CD4-positive, alpha-beta T cell treated with Interleukin-6 at 100 ng/mL for 8 hours (primary cell): ENCODE measurements at places on chromosomes 13 and 19.
A peak's percentile ranks its signal among the peaks of the same experiment; 100 is the strongest.

- DNase-seq, result no peak
Observed at GRCh38 chr19:16232568-16232967, 34.9 kb downstream of the AP1M1 start.

GRCh38 chr13:68522184-68522583, 1292.0 kb upstream of the PCDH9 start:
- DNase-seq, result no peak

DNA sequence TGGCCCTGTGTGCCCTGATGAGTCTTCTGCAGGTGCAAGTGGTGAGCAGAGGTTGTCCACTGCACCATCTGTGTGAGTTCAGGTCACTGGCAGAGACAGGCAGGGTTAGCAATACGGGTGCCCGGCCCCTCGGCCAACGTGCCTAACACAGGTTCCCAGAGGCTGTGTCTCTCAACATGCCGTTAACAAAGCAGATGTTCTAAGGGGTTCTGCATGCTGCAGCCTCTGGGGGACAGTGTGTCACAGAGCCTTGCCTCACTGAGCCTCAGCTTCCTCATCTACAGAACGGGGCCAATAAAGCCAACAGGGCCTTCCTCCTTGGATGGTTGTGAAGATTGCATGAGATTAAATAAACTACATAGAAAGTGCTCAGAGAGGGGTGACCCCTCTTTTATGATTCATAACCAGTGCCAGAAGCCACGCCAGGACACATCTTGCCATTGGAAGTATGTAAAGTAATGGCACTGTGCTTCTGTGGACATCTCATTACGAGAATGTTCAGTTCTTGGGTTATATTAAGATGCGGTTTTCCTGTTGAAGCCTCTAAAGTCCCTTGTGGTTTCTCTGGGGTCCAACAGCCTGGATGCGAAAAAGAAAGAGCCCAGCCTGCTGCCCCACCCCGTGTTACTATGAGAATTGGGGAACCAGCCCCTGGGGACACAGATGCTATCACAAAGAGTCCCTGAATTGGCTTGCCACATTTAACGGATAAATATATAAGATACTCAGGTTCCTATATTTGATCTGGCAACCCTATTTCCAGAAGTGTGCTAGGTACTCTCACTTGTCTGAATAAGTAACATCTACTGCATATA, 11.2 kb upstream of the ARHGEF18 start:
- DNase-seq, result peak; percentile 17

- no peak for DNase-seq
Observed at GRCh38 chr13:92838786-92839185, 387.8 kb upstream of the GPC6 start.

DNA sequence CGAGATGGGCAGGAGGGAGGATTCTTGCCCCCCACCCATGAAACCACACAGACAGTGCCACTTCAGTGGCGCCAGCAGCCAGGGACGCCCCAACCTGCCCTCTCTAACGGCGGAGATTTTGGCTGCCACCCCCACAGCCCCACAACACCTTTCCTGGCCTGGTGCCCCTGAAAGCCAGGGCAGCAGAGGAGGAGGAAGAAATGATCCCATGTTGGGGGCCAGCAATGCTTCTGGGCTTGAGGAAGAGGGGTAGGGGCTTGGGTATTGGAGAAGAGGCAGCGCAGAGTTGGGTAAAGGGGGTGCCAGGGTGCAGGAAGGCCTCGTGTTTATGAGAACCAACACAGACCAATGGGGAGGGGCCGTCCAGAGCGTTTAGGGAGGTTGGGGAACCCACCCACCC, 1.7 kb downstream of the MLLT1 start:
- DNase-seq, result no peak

DNA sequence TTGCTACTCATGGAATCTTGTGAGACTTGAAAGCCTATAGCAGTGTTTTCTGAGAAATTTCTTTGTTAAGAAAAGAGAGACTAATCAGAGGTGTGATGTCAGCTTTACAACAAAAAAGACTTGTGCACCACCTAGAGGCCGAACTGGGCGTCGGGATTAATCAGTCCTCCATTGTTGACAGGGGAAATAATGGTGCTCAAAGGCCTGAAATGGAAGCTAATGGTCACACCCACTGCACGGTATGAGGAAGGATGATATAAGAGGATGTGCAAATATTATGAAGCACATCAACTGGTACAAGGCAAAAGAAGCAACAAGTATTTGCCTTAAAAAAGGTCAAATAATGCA, 480.2 kb upstream of the MIR17HG start:
- DNase-seq, result no peak

DNA sequence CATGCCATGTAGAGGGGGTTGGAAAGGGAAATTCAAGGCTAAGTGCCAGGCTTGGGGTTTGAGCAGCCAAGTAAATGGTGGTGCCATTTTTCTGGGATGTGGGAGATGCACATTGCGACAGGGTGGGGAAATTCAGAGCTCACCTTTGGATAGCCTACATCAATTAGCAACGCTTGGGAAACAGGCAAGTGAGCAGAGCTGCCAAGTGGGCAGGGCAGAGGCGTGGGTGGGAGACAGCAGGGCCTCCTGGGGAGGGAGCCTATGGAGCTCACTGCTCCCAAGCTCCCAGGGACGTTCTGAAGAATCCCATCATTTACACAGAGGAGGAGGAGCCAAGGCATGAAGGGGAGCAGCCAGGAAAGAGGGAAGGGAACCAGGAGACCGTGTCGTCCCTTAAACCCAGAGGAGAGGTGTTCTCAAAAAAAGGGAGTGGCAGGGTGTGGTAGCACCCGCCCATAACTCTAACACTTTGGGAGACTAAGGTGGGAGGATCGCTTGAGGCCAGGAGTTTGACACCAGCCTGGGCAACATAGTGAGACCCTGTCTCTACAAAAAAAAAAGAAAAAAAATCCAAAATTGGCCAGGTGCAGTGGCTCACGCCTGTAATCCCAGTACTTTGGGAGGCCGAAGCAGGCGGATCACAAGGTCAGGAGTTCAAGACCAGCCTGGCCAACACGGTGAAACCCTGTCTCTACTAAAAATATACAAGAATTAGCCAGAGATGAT, 11.5 kb upstream of the CCNE1 start:
- DNase-seq, result no peak

GRCh38 chr19:954272-954671, 28.4 kb downstream of the ARID3A start:
- no peak for DNase-seq

- no peak for DNase-seq
Observed at GRCh38 chr19:1163283-1163933, 10.7 kb downstream of the SBNO2 start.

DNA sequence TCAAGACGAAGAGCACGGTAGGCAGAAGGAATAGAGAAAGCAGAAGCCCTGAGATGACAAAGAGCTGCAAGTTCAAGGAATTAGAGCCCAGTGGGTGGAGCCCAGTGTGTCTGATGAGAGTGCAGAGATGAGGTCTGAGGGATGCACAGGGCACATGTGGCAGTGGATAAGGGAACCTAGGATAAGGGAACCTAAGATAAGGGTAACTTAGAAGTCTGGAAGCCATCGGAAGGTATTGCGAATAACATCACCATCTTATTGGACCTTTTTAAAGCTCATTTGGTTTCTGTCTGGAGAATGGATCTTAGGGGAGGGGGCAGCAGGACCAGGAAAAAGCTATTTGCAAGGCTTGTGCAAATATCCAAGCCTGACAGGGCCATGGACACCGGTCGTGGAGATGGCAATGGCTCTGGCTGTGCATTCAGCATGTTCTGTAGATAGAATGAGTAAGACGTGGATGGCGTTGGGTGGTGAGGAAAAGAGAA, 1.3 kb downstream of the FPR3 start:
- no peak for DNase-seq

DNA sequence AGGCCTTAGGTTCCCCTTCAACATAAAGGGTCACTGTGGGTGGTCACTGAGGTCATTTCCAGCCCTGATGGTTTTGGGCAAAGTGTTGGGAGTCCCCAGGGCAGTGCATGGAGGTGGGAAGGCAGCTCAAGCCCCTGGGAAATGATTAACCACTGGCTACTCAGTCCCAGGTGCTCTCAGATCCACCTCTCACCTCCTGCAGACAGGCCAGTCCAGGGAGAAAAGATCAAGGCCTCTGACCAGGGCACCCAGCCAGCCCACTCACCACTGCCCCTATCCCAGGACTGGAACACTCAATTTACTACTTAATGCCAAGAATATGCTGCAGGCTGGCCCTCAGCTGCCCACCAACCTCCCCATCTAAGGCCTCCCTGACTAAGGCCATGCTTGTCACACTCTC, 1307.9 kb downstream of the UQCRFS1 start:
- DNase-seq, result no peak

DNA sequence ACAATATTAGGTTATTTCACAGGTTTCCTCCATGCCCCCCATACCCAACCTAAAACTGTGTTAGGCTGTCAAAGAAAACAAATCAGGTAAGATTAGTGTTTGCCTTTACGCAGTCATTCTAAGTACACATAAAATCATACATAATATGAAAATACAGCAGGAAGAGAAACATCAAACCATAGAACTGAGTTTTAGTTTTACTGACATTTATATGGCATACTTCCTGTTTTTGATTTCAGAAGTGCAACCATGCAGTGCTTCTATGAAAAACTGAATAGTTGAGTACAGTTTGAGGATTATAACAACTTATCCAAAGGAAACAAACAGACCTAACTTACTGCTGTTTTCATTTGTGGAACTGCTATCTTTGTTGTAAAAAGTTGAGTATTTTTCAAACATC, 91.3 kb downstream of the KCNRG start:
- DNase-seq, result no peak

GRCh38 chr13:73195091-73195490, 136.3 kb downstream of the KLF5 start:
- no peak for DNase-seq

- peak; percentile 62 for DNase-seq
Observed at GRCh38 chr19:44845612-44846454, at the start of gene NECTIN2. Gene NECTIN2 (plus strand): TSS chr19:44846297. CDS start chr19:44846526, 229 bp downstream.

DNA sequence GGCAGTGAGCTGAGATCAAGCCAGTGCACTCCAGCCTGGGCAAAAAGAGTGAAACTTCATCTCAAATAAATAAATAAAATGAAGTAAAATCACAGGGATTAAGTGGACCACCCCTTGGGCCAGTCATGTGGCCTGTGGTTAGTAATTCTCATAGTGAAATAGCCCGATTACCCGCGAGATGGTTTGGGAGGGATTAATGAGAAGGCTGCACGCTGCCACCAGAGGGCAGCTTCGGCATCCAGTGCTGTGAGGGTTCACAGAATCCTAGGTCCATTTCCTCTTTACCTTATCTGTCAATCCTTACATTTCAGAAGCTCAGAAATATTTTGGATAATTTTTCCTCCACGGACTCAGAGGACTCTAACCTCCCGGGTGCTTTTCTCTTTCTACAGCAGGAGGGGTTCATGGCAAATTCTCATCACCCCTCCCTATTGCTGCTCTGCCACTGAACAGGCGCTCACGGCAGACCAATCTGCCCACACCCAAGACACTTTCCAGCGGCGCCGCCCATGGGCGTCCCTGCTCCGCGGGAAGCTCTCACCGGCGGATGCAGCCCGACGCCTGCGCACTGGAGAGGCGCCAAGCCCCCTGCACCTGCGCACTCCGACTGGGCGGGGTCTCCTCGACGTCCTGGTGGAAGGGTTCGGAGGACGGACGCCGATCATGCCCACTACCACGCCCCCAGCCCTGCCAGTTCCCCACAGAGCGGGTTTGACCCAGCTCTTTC, 11.0 kb downstream of the ZNF835 start:
- no peak for DNase-seq

GRCh38 chr13:102839462-102839861, 6.4 kb upstream of the ERCC5 start:
- DNase-seq, result no peak

DNA sequence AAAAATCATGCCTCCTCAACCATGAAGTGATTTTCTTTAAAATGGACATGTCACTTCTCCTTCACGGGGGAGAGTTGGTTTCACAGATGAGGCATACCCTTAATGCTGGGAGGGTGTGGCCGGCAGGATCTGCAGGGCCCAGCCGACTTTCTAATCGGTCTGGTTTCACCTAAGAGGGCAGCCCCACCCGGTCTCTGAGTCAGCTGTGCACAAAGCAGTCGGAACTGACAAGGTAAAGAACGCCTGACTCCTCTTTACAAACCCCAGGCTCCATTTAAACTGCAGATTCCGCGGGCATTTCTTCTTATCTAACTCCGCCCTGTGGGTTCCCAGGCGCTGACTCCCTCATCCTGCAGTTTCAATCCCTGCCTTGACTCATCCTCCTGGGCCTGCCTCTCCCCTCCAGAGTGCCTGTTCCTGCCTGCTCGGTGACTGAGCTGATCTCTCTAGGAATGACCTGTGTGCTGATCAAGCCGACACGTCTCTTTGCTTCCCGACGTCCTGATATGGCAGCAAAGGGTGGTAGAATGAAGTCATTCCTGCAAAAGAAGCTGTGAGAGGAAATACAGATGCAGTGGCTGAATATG, 63.4 kb downstream of the EFNB2 start:
- no peak for DNase-seq

GRCh38 chr13:112928972-112929782, 39.8 kb upstream of the MCF2L start:
- no peak for DNase-seq

- no peak for DNase-seq
Observed at GRCh38 chr19:5983367-5983955, 5.5 kb upstream of the RANBP3 start.

- no peak for DNase-seq
Observed at GRCh38 chr19:3536429-3537100, 2.4 kb upstream of the TEKTIP1 start.

- DNase-seq, result no peak
Observed at GRCh38 chr13:27971776-27972477, 2.8 kb upstream of the CDX2 start.

DNA sequence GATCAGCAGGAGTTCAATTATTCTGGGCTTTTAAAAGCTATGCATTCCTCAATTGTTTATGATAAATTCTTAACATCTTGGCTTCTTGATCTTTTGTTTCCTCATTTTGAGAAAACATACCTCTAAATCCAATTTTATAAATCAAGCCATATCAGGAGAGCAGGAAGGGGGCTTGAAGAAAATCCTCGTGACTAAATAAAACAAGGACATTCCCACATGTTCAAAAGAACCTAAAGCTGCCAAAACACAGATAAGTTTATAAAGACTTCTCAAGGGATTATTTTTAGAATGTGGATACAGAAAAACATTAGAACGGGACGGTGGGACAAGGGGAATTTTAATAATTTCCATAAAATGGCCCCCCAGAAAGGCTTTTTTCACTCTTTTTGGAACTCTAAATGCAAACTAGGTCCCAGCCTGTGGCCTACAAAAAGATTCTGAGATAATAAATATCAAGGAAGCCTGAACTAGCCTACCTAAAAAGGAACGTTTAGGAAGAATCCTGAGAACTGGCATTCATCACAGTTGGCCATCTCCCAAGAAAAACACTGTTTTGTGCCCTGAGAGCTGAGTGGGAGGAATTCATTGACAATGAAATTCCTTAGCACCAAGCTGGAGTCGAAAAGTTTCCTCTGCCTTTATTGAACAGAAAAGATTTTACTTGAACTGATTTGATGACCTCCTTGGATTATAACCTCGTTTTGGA, 30.1 kb downstream of the ZAR1L start:
- DNase-seq, result no peak

GRCh38 chr19:50912727-50913716, 1.8 kb upstream of the KLK4 start:
- no peak for DNase-seq

- DNase-seq, result no peak
Observed at GRCh38 chr13:60112771-60113170, 51.0 kb downstream of the DIAPH3 start.

- DNase-seq, result no peak
Observed at GRCh38 chr19:14559916-14560775, 11.7 kb downstream of the NDUFB7 start.
